G401 (cell line): ENCODE measurements at places on chromosomes 5 and 9. TPM values are rescaled to one million over a fixed set of nuclear protein-coding genes. Genes with fewer than 3 reads are reported as not detected.
A peak's percentile ranks its signal among the peaks of the same experiment; 100 is the strongest.

- no peak for DNase-seq
Observed at GRCh38 chr9:21761309-21761901, 41.0 kb upstream of the MTAP start.

DNA sequence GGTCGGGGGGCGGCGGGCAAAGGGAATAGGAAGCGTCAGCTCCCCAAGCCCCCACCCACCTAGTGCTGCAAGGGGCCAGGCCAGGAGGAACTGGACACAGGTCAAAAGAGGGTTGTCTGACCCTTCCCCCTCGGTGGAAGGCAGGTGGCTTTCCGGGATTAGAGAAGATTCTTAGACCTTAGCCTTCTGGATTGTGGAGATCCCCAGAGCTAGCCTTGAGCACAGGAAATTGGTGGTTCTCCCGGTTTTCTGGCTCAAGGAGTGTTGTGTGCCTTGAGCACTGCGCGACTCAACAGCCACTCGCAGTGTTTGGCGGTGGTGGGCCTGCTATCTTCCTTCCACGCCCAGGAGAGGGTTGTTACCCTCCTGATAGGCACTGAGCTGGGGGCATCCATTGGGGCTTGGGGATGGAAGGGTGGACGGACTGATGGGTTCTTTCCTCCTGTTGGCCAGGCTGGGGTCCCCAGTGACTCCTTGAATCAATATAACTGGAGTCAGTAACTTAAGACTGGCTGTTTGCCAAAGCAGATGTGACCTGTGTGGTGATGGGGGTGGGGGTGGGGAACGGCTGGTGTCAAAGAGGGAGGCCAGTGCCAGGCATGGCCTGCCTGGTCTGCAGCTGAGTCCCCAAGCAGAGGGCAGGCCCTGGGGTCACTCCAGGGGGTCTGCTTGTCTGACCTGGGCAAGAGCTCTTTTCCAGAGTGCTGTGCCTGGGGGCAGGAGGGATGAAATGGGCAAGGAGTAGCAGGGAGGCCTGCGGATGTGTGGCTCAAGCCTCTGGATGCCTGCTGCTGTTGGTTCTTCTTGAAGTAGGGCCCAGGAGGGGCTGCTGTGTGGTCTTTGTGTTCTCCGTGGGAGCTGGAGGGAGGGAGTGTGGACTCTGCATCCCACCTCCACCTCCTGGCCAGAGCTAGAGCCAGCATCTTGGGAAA is 2.1 kb downstream of the FGF18 start:
- DNase-seq: no peak

DNA sequence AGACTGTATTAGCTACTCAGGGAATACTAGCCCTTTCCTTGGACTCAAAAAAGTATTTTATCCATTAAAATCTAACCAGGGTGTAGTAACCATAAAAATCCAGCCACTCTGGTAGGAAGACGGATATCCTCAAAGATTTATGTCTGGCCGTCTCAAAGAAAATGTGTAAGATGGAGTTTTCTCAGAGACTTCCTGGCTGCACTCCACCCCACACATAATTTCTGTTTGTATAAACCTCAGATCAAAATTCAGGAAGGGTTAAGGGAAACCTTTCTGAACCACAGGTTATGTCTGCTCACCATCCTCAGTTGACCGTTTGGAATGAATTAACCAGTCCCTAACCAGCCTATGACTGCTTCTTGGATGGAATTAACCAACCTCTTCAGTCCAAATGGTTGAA is 13.8 kb upstream of the SMIM23 start:
- DNase-seq: no peak

DNA sequence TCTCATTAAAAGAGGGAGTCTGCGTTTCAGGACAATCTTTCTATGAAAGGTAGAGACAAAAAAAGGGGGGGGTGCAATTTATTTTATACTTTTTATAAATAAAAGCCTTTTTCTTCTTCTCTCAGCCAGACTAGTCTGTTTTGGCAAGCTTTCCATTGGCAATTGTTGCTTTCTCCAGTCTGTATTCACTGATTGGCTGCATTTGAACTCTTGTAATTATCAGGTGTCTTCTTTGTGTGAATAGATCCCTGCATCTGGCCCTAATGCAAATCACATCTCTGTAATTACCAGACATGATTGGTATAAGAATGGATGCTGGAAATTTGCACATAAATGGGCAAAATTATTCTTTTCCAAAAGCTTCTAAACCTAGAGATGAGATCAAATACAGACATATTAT is 7.6 kb upstream of the EQTN start:
- DNase-seq: no peak

- no peak for DNase-seq
Observed at GRCh38 chr5:17192191-17192590, 25.2 kb upstream of the BASP1 start.

DNA sequence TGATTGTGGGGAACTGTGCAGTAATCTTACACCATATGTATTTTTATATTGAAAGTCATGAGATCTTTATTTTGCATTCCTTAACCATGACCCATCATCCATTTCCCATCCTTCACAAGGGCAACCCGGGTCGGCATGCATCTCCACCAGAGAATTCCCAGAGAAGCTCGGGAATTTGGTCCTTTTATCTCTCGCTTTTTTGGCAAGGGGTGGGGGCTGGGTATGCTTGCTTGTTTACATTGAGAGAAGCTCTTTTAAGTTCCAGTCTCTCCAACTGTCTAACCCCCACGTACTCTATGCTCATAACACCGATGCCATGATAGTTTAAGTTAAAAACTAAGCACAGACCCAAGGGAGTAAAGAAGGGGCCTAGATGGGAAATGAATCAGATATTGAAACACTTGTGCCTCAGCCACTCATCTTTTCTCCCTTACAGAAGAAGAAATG is 109.9 kb upstream of the NFIB start:
- no peak for DNase-seq

DNA sequence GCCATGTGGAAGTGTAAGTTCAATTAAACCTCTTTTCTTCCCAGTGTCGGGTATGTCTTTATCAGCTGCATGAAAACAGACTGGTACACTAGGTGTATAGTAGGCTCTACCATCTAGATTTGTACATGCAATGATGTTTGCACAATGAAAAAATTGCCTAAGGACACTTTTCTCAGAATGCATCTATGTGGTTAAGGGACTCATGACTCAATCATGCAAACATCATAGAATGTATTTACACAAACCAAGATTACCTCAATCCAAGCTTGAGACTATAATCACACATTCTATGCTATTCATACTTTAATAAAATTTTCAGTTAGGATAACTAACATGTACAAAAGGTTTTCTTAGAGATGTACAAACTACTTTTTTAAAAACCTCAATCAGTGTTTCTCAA is 1164.5 kb downstream of the CDH12 start:
- DNase-seq: no peak

- no peak for DNase-seq
Observed at GRCh38 chr5:96517295-96517694, 84.2 kb upstream of the PCSK1 start.

DNA sequence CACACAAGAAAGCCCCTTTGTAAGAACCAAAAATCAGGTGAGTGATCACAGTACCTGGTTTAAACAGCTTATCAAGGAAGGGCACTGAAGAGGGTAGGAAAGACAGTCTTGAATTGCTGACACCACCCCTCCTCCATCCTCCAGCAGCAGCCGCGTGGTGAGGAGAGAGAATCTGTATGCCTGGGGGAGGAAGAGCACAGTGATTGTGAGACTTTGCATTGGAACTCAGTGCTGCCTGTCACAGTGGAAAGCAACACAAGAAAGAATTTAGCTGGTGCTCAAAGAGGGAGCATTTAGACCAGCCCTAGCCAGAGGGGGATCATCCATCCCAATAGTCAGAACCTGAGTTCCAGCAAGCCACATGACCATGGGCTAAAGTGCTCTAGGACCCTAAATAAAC is 11.6 kb upstream of the STX17 start:
- no peak for DNase-seq

- DNase-seq: no peak
Observed at GRCh38 chr5:17019324-17019723, 83.2 kb upstream of the MYO10 start.

- DNase-seq: no peak
Observed at GRCh38 chr5:96790961-96791504, 16.7 kb downstream of the ERAP1 start.

GRCh38 chr5:119873611-119874010 is 244.3 kb downstream of the FAM170A start:
- DNase-seq: no peak

DNA sequence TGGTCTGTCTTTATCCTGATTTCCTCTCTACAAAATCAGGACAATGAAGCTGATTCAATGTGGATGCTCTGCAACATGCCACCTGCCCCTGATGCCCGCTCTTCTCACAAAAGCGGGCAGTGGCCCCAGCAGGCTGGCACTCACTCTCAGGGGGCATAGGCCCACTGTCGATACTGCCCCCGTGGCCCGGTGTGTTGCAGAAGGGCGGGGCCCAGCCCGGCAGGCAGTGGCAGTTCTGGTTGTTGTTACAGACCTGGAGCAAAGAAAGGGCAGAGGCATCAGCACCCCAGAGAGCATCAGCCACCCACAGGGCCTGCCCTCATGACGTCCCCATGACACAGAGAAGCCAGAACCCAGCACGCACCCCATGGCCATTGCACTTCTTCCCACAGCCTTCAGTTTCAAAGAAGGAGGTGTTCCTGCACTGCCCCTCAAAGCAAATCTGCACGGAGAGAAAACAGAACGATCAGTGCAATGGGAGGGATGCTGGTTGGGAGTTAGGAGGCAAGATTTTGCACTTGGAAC is 31.5 kb downstream of the NIPAL4 start:
- DNase-seq: no peak

GRCh38 chr9:131851414-131851813 is 111.5 kb upstream of the RAPGEF1 start:
- no peak for DNase-seq

DNA sequence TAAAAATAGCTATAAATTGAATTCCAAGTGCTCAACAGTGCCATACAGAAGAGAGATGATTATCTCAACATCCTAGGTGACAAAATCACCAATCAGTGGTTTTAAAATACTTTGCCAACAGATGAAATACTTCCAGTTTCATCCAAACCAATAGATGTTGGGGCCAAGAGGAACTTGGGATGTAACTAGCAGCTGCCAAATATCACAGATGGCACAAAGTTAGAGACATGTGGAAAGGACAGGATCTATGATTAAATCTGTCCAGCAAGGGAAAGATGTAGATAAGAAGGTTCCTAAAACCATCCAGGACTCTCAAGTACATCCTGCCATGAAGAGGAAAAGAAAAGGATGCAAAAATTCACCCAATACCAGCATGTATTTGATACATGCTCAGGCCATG is 23.8 kb downstream of the TRPM3 start:
- peak; percentile 91 for DNase-seq

GRCh38 chr9:71681708-71682272 is 86.5 kb downstream of the CEMIP2 start:
- peak; percentile 49 for DNase-seq

DNA sequence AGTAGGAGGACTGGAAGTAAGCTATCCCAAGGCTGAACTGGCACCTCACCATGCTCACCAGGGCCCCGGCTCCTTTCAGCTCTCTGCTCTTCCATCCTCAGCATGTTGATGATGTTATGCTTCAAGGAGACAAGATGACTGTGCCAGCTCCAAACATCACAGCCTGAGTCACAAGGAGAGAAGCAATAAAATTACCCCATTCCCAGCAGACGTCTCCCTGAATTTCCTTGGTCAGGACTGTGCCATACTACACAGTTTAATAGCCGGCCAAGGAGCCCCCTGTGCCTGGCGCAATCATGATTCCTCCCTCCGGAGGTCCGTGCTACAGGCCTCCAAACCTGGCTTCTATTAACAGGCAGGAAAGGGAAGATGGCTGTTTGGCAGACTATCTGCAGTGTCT is 51.2 kb upstream of the ROR2 start:
- DNase-seq: no peak

DNA sequence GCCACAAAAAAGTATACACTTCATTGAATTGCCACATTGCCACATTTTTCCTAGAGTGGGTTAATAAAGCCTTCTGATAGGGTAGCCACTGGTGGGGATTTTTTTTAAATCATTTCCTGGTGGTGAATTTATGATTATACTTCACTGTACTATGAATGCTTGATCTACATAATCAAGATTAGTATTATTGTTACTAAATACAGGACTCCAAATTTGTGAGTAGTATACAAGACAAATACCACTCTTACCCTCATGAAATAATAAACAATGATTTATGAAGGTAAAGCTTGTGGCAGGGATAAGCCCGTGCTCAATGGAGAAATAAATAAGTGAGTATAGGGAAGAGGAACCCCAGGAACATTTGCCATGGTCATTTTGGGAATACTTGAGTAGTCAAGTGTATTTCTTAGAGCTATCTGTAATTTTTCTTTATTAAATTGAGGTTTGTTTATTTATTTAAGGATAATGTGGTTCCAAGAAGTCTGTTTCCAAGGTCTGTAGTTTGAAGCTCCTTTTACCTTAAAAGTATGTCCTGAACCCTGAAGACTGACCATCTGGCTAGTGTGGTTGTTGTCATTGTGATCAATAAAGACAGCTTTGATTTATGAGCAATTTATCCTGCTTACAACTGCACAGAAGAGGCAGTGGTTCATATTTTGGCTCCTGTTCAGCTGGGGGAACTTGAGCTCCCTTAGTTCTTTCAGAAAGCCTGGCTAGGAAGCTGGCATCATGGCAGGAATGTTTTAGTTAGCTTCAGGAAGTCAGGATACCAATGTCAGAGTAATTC is 118.6 kb downstream of the ZSWIM6 start:
- DNase-seq: peak; percentile 59

DNA sequence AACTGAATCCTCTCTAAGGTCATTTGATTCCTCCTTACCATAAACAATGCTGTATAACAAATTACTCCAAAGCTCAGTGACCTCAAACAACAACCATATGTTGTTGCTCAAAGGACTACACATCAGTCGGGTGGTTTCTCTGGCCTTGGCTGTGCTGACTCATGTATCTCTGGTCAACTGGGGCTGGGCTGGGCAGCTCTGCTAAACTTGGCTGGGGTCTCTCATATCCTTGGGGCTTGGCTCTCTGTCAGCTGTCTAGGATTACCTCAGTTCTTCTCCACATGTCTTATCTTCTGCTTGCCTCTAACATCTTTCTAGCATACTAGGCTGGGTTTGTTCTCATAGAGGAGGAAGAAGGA is 86.4 kb downstream of the GALNT10 start:
- DNase-seq: no peak

GRCh38 chr5:119074419-119074818 is 3.5 kb downstream of the DMXL1 start:
- DNase-seq: no peak

GRCh38 chr9:115808695-115809094 is 344.9 kb upstream of the PAPPA start:
- no peak for DNase-seq

GRCh38 chr9:128555180-128555721 is 2.9 kb downstream of the SPTAN1 start:
- DNase-seq: peak; percentile 64

The ZNF879 gene
- total RNA-seq: 1.4 and 3.5 TPM in 2 replicates

The C9orf72 gene
- total RNA-seq: 3.6 and 6.0 TPM in 2 replicates

The AIF1L gene
- 25.5 and 26.9 TPM in 2 replicates for total RNA-seq

The PTAR1 gene
- 17.9 and 33.7 TPM in 2 replicates for total RNA-seq

The CDX1 gene
- total RNA-seq: not detected in 2 replicates

The SLC36A2 gene
- not detected in 2 replicates for total RNA-seq

The OCLN gene
- 3.3 and 7.8 TPM in 2 replicates for total RNA-seq

The OSTF1 gene
- 10.0 and 14.0 TPM in 2 replicates for total RNA-seq

The ZNG1C gene
- total RNA-seq: 7.1 and 12.6 TPM in 2 replicates

The TAF11L5 gene
- total RNA-seq: not detected in 2 replicates

The PCDH1 gene
- 1.2 and 1.8 TPM in 2 replicates for total RNA-seq
